ENCODE measurements at places on chromosomes 2 and 18.

DNA sequence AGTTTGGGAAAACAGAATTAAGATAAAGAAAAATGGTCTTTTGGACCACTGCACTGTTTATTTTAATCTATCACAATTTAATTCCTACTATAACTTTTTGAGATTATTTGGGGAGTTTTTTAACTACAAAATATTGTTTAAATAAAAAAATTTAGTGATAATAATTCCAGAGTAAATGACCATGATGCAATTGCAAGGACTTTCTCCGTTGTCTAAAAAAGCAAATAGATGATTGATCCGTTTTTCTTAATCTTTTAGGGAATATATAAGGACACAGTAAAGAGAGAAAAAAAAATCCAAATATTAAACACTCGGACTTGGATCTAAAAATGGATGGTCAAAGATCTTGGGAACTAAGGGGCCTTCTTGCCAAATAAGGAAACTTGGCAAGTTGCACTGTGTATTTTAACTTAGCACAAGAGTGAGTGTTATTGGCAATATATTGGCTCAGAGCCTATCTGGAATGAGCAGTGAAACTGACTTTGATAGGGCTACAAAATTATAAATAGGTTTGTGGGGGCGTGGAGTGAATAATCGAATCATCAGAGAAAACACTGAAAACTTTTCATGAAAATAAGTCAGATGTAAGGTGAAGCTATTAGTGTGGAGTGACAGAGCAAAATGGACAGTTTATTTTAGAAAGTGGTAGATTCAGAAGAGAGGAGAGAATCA is 2.0 kb downstream of the MAP3K20 start:
- no peak for DNase-seq

DNA sequence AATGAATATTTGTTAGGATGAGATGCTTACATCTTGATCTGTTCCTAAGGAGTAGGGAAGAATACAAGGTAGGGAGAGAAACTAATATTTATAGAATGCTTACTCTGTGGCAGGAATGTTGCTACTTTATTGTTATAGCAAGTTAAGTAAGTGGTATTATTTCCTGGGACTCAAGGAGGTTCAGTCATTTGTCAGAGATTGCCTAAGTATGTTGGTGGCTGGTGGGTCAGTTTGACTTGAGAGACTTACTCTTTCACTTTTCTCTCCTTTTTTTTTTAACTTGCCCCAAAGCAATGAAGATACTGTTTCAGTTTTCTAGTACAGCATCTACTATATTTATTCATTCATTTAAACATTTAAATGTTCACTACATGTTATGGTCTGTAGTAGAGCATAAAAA is 209.2 kb upstream of the STON1 start:
- DNase-seq: no peak

DNA sequence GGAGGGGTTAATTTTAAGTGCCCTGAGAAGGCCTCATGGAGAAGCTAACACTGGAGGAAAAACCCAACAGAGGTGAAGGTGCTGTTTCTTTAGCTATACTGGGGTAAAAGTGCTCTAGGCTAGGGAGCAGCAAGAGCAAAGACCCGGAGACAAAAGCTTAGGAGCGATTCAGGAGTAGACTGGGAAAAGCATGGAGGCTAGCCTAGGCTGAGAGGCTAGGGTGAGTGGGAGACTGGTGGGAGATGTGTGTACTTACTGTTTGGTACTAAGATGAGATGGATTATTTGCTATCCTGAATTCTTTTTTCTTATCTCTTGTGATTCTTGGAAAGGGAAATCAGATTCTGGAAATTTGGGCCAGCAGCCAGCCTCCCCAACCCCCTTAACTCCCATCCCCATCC is 2.0 kb downstream of the GIGYF2 start:
- no peak for DNase-seq

- DNase-seq: no peak
Measured at GRCh38 chr2:121355488-121355887, 70.5 kb upstream of the TFCP2L1 start.

- DNase-seq: no peak
Measured at GRCh38 chr2:204947405-204947804, 402.1 kb downstream of the PARD3B start.

GRCh38 chr2:17892770-17893534 is 14.5 kb downstream of the KCNS3 start:
- DNase-seq: no peak

- DNase-seq: no peak
Measured at GRCh38 chr2:113770929-113771328, 14.5 kb upstream of the SLC35F5 start.

DNA sequence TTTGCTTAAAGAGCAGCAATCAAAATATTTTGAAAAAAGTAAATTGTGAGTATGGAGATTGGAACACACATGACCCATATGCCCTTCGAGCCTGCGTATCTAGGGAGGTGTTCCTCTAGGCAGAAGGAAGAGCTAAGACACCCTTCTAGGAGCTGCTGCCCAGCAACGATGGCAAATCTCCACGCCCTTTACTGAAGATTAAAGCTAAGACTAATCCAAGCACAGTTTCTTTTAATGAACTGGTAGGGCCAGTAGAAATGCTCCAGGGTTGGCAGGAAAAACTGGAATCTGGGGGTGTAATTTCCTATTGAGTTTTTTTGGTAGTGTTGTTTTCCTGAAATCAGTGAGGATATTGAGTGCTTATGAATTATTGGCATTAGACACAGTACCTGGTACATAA is 712 bp upstream of the SERPINB13 start:
- no peak for DNase-seq

GRCh38 chr2:41326851-41327250 is 721.0 kb upstream of the PKDCC start:
- no peak for DNase-seq

- DNase-seq: no peak
Measured at GRCh38 chr2:31239593-31240177, 5.7 kb downstream of the EHD3 start.

Data from activated T-cell treated with anti-CD3 and anti-CD28 coated beads for 1 hour (primary cell).